Bronchial epithelial cell (primary cell): ENCODE measurements at places on chromosomes 1 and 21. TPM values are rescaled to one million over a fixed set of nuclear protein-coding genes. Genes with fewer than 3 reads are reported as not detected.

GRCh38 chr1:63690966-63691700 is 82.7 kb upstream of the ROR1 start:
- DNase-seq: no peak

- DNase-seq: no peak
These were observed 18.9 kb downstream of the C1orf21 start for GRCh38 chr1:184405801-184406142.

GRCh38 chr1:62727656-62728407 is 39.6 kb upstream of the DOCK7 start:
- DNase-seq: no peak

The PCAT6 gene
- total RNA-seq: 0.51 TPM in 1 of 2 replicates, not detected in the other

The CD1D gene
- 3.1 and 3.9 TPM in 2 replicates for total RNA-seq
